ENCODE measurements at places on chromosomes 2 and 18. TPM values are rescaled to one million over a fixed set of nuclear protein-coding genes. Genes with fewer than 3 reads are reported as not detected.

DNA sequence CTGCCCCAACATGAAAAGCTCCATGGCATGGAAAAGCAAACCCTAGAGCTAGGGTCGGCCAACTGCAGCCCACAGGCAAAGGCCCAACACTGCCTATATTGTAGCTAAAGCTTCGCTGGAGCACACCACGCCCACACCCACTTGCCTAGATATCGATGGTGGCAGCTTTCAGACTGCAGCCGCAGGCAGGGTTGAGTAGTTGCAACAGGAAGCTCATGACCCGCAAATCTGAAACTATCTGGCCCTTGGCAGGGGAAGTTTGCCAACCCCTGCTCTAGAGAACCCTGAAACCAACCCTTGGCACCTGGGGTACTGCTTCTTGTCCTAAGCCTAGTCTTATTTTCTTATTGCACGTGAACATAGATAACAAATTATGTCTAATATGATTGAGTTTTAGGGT lies 250.0 kb downstream of the SOX11 start:
- no peak for DNase-seq

- DNase-seq: no peak
Measured at GRCh38 chr2:69298261-69298660, 88.8 kb downstream of the GFPT1 start.

DNA sequence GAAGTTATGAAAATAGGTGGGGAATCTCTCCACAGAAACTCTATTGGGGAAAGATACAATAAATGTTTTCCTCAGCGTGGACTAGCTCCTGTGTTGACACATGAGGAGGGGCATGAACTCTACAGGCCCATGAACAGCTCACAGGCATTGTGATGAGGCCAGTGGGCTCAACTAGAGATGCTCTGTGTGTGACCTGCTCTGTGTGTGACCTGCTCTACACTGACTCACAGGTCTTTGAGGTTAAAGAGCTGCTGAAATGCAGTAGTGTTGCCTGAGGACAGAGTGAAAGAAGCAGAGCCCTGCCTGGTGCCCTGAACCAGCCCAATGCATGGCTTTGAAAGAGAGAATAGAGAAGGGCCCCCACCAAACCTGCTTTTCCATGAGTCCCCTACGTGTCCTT lies 117.6 kb downstream of the MCFD2 start:
- no peak for DNase-seq

GRCh38 chr2:32806857-32807256 lies 139.9 kb upstream of the LTBP1 start:
- DNase-seq: no peak

EIF2AK2 gene
- 26.8 TPM for total RNA-seq

- DNase-seq: no peak
Measured at GRCh38 chr2:198293281-198293680, 488.9 kb downstream of the PLCL1 start.

DNA sequence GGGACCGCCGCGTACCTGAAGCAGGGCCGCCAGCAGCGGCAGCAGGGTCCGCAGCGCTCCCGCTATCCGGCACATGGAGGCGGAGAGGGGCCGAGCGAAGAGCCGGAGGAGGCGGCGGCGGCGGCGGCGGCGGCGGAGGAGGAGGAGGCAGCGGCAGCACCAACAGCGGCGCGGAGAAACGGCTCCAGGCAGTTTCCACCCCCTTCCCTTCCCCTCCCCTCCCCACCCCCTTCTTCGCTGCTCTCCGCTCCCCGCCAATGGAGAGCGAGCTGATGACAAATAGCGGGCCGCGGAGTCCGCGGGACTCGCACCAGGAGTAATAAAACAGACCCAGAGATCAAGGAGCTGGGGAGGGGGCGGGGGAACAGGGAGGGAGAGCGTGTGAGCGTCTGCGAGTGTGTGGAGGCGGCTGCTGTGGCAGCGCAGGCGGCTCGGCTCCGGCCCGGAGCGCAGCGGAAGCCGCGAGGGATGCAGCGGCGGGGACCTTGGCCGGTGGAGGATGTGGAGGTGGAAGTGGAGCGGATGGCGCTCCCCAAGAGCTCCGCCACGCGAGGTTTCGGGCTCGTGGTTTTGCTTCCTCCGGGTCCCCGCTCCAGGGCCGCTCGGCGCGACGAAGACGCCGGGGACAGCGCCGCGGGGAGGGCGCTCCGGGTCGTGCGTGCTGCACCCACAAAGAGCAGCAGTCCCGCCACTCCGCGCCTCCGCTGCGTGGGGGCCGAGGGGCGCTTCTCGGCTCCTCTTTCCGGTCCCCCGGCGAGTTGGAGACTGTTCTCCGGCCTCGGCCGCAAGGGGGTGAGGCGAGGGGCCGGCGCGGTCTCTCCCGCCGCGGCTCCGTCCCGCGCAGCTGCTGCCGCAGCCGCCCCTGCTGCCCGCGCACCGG lies at the start of gene CDH2:
CDH2 (minus strand) TSS at position 183 of the 880 bp plus-strand sequence; CDS start at position 75, 108 bp downstream.
- peak; percentile 55 for DNase-seq

UGT1A10 gene
- total RNA-seq: not detected

DNA sequence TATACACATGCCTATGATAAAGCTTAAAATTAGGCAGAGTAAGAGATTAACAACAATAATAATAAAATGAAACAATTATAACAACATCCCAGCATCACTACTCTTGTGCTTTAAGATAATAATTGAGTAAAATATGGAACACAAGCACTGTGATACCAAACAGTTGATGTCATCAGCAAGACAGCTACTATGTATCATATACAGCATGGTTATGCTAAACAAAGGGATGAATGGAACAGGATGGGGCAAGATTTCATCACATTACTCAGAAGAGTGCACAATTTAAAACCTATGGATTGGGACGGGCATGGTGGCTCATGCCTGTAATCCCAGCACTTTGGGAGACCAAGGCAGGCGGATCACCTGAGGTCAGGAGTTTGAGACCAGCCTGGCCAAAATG lies 1221.0 kb downstream of the SUCLG1 start:
- no peak for DNase-seq

HAT1 gene
- total RNA-seq: 32.2 TPM

DNA sequence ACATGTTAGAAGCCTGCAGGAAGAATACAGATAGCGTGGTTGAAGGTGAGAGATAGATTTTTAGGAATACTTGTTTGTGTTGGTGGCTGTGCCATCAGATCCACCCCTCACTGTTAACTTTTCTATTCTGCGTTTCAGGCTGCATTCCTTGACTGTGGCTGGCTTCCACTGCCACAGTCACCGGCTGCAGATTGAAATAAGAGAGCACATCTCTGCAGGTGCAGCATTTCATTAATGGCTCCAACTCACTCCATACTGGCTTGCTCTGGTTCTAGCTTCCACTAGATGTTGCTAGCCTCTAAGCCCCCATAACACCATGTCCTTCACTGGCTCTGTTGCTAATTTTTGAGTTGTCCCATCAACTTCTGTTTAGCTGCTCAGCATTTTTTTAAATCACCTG lies 286.5 kb downstream of the CPS1 start:
- DNase-seq: no peak

- DNase-seq: no peak
Measured at GRCh38 chr2:21294446-21294845, 170.7 kb downstream of the TDRD15 start.

EFR3B gene
- 7.5 TPM for total RNA-seq

GRCh38 chr18:51461956-51462355 lies 264.5 kb upstream of the MEX3C start:
- DNase-seq: no peak

GRCh38 chr2:215504547-215504946 lies 68.7 kb upstream of the FN1 start:
- DNase-seq: no peak

- no peak for DNase-seq
Measured at GRCh38 chr2:229130522-229130921, 140.6 kb downstream of the PID1 start.

GRCh38 chr18:50410008-50410407 lies 35.2 kb downstream of the SKA1 start:
- DNase-seq: no peak

C2orf92 gene
- 2.7 TPM for total RNA-seq

TUBA3D gene
- total RNA-seq: 11.0 TPM

DNA sequence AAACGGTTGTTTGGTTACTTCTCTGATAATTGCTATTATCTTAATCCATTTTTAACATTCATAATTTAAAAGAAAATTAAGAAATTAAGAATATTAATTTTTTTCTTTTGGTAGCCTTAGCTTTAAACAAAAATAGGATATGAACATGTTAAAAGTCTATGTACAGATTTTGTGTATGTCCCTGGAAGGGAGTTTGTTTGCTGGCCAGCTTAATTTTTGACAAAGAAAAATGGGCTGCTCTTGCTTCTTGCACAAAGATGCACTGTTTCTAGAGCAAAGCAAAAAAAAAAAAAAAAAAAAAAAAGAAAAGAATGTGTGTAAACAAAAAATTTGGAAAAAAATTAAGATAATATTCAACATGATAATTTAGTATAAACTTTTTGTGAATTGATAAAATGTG lies 1.3 kb downstream of the RFTN2 start:
- no peak for DNase-seq

CCDC85A gene
- total RNA-seq: 4.9 TPM

DNA sequence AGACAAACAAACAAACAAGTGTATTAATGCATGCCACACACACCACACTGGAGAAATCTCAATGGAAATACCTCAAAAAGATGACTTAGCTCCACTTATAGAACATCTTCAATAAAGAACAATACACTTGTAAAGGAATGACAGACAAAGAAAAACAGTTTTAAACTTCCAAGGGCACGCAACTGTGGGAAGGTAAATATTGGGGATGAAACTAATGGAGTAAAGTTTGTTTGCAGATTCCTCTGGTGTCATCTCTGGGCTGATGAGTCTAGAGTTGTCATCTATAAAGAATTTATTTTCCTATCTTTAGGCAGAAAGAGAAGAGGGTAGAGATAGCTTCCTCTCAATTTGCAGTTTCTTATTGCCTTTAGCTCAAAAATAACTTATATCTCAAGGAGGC lies 144.0 kb upstream of the ZC3H15 start:
- DNase-seq: no peak

SLC4A3 gene
- 261 TPM for total RNA-seq

COL6A3 gene
- total RNA-seq: 145 TPM

TMEM200C gene
- 0.71 TPM for total RNA-seq

DNA sequence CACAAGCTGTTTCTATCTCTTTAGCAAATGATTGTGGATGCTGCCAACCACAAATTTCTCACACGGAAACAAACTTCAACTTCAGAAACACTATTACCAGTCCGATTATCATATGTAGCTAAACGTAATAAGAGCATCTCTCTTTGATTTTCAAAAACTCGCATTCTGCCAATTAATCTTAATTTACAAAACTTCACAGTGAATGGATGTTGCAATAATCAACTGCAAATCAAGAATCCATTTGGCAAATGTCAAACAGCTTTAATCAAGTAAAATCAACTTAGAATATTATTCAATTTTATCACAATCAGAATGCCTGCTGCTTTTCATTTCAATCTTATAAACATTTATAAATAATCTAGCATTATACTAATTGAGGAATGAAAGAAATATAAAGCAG lies 54.2 kb downstream of the DTNB start:
- DNase-seq: no peak

- no peak for DNase-seq
Measured at GRCh38 chr2:241953324-241953928, 83.9 kb downstream of the RTP5 start.

- peak; percentile 45 for DNase-seq
Measured at GRCh38 chr2:235642446-235643098, 148.7 kb downstream of the AGAP1 start.

GNLY gene
- 0.52 TPM for total RNA-seq

DNA sequence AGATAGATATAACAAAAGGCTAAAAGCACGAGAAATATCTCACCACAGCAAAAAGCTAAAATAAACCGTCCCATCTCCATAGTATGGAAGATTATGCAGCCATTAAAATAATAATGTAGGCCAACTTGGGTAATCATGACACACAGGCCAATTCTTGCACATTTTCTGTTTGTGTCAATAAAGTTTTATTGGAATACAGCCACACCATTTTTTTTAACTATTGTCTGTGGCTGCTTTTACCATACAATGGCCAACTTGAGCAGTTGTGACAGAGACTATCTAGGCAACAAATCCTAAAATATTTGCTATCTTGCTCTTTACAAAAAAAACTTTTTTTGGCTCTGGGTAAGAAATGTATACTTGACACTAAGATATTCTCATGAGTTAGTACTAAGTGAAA lies 212.5 kb downstream of the LRRTM4 start:
- no peak for DNase-seq

FOXD4L1 gene
- not detected for total RNA-seq

DNA sequence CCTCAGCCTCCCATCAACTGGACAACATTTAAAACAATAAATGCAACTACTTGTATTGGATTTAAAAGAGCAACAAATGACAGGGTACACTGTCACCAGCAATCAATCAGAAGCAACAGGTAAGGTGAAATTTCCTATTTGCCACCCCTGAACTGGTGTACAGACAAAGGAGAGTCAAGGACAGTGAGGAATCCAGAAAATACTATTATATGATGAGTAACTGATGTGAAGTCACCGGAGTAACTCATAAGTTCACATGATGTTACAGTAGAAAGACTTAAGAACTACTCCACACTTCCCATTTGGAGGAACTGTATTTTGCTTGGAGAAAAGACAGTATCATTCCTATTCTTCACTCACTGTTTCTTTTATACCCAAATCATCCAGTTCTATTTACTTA lies 4.1 kb upstream of the STAT1 start:
- DNase-seq: no peak

ABCG8 gene
- total RNA-seq: not detected

FARP2 gene
- total RNA-seq: 28.3 TPM

POTEF gene
- not detected for total RNA-seq

DNA sequence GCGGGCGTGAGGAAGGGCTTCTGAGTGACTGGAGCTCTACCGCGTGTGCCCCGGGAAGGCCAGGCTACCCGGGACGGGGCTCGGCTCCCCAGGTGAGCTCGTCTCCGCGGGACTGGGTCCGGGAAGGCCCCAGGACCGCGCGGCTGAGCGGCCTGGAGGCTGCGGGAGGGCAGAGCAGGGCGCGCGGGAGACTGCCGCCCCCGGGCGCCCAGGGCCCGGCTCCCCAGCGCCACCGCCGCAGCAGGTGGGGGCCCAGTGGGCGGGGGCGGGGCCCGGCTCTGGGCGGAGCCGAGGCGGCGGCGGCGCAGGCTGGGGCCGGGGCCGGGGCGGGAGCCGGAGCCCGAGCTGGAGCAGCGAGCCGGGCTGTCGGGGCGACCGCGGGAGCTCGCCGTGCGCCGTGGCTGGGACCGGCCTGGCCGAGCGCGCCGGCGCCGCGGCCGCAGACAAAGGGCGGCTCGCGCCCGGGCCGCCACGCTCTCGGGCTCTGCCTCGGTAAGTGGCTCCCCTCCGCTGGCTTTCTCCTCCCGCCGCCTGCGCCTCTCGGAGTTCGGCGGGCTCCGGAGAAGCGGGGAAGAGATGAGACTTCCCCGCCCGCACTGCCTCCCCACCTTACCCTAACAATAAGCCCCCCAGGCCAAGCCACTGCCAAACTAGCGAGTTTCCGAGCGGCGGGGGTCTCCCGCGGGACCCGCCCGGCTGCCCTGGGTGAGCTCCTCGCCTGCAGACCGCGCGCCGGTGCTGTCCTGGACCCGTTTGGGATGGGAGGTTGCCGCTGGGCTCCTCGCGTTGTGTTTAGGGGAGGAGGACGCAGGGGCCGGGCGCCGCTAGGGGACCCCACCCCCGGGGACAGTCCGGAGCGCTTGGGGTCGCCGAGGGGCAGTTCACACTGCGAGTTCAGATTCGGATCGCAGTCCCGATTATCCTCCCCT lies at the start of gene MAPK4:
MAPK4 (plus strand) TSS at position 336 of the 929 bp plus-strand sequence. CDS start 103,872 bp downstream, outside the sequence.
- peak; percentile 43 for DNase-seq

All from left cardiac atrium (tissue), 4 donors.